Activated naive CD4-positive, alpha-beta T cell (primary cell): ENCODE measurements at places on chromosomes 5 and 9.

DNA sequence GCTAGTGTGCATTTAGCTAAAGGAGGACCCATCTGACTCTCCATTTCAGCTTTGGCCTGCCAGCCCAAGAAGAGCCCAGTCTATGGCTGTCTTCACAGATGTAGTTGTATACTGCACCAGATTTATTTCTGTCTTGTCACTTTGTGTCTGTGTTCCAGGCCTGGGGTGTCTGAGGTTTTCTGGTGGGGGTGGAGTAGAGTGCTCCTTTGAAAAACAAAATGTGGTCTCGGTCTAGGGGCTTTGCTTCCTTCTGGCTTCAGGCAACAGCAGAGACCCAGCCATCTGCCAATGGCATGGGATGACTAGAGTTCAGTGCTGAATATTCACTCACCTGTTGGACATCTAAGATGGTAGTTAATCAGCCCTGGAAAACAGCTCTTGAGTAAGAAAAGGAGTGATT, 10.9 kb downstream of the IGIP start:
- no peak for DNase-seq

DNA sequence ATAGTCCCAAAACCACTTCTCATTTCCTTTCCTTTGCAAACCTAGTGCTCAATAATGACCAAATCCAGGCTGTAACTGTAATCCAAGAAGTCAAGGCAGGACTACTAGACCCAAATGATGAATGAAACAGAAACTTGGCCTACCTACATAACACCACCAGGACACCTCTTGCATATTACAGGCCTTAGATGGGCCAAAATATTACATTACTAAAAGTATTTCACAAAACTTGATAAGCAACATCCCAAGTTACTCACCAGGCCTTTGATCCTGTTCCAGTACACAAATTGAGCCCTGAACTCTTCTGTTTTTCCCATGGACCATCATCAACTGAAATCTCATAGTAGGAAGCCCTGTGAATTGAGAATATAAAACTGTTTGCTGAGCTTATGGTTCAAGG, 34.8 kb downstream of the NADK2 start:
- DNase-seq, result no peak

DNA sequence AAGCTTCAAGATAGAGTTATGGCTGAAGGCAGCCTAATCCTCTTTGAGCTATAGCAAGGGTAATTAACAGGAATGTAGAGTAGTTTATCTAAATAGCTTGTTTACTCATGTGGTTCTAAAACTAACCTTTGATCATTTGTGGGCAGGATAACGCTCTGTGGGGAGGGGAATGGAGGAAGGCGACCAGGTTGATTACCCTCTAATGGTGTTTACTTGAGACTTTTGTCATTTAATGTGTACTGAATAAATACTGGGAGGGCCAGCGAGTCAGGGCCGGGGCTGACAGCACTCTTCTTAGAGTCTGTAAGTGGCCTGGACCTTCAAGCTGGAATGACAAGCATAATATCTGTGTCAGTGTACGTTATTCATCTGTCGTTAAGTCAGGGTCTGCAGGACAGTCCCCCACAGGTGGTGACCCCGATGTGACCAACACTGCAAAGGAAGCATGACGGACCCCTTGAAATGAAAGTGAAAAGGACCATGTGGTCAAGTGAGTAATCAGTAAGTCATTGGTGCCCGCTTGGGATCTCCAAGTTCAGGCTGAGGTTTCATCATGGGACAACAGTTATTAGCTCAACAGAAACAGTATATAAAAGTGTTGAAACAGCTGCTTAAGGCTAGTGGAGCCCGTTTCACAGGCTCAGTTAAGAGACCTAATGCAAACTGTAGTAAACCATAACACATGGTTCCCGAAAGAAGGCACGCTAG, 162.6 kb downstream of the CPLANE1 start:
- DNase-seq, result no peak

DNA sequence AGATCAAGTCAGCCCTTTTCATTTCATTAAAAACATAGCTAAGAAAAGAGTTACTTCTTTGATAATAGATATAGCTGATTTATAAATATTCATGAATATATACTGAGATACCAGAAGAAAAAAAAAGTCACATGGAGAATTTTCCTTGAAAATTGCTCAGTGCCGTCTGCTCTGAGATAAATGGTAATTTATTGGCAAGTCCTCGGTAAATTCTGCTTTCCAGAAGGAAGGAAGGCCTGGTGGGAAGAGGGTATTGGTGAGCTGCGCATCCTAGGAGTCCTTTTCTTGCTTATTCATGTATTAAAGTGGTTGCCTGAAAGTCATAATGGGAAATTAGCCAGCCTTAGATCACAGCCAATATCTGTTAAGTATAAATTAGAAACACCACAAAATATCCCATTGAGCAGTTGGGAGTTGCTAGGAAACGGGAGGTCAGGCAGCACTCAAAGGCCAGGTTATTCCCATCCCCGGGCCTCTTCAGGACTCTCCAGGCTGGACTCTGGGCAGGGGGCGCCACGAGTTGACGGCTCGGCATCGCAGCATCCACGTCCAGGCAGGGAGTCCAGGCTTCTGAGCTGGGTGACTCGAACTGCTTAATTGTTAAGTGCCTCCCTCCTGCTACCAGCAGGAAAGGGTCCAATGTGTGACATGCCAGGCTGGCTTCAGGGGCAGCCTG, 116.7 kb upstream of the RETREG1 start:
- DNase-seq, result no peak

GRCh38 chr9:123063177-123063598, 29.7 kb downstream of the GPR21 start:
- DNase-seq, result no peak

GRCh38 chr9:14782286-14783051, 59.9 kb upstream of the CER1 start:
- DNase-seq, result no peak

GRCh38 chr9:87206064-87206661, 258.9 kb upstream of the GAS1 start:
- DNase-seq, result no peak

DNA sequence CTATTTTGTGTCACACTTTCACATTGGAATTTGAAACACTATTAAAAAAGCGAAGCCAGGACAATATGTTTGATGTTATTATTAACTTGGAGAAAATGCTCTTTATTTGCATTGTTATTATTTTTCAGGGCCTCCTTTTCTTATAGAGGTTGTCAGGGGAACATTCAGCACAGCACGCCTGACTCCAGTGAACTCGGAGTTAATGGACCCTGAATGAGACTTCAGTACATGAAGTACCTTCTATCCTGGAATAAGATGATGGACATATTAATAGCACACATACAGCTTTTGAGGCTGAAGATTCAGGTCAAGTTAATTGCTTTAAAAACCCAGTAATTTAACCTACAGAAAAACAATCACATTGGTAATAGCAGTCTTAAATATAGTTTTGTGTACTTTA, 652.9 kb downstream of the SEMA5A start:
- DNase-seq, result no peak

DNA sequence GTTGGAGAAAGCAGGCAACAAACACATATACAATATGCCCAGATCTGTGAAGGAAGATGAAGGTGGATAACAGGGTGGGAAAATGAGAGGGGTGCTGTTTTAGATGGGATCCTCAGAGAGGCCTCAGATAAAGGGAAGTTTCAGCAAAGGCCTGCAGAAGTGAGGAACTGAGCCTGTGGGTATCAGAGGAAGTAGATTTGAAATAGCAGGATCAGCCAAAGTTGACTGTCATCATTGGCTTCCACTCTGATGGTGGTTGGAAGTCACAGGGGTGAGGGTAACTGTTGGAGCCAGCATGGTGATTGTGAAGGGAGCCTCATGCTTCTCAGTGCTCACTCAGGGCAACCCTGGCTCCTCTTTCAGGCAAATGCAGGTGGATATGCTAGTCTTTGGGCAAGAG, 607.2 kb upstream of the CLINT1 start:
- DNase-seq, result no peak

DNA sequence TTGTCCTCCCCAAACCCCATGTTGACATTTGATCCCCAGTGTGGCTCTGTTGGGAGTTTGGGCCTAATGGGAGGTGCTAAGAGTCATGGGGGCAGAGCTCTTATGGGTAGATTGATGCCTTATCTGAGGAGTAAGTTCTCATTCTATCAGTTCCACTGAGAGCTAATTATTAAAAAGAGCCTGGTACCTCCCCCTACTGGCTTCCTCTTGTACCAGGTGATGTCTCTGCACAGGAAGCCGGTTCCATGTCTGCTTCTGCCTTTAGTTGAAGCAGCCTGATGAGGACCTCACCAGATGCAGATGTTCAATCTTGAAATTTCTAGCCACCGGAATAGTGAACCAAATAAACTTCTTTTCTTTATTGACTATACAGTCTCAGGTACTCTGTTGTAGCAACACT, 10.8 kb downstream of the GABRB2 start:
- no peak for DNase-seq

- no peak for DNase-seq
These were observed 9.2 kb upstream of the ISL1 start for GRCh38 chr5:51373880-51374523.

DNA sequence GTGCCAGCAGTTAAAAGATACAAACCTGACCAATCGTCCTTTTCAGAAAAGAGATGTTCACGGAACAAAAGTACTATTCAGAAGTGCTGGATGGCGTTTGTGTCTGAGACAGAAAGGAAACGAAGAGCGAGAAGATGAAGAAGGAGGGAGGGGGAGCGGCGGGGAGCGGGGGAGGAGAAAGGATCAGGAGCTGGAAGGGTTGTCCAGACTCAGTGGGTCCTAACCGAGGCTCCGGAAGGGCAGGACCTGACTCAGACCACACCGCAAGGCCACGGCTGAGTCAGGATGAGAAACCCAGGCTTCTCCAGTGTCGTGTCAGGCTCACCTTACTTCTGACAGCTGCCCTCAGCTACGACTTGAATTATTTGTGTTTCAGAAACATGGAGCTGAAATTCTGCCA, 46.2 kb downstream of the PAX5 start:
- DNase-seq, result no peak

GRCh38 chr9:130268521-130269211, 3.1 kb downstream of the HMCN2 start:
- no peak for DNase-seq

DNA sequence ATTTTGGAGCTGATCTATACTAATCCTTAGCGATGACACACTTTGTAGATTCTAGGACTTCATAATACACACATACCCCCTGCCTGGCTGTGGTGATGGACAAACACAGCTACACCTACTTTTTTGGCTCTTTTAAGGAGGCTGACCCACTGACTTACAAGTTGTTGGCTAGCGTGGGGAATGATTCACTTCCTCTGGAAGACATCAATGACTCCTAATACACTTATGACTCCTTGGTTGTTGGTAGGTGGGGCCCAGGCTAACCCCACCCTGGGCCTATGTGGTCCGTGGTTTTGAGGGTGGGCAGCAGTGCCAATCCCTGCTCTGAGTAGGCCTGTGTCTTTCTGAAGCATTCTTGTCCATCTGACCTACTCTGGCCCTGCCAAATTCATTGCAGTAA, 144.4 kb downstream of the SLC12A2 start:
- DNase-seq, result no peak

GRCh38 chr9:137389428-137389746, 33.6 kb downstream of the EXD3 start:
- DNase-seq, result no peak

GRCh38 chr9:70410368-70410767, 4.1 kb downstream of the KLF9 start:
- DNase-seq, result no peak

GRCh38 chr5:178457471-178457870, 132.7 kb downstream of the COL23A1 start:
- no peak for DNase-seq

DNA sequence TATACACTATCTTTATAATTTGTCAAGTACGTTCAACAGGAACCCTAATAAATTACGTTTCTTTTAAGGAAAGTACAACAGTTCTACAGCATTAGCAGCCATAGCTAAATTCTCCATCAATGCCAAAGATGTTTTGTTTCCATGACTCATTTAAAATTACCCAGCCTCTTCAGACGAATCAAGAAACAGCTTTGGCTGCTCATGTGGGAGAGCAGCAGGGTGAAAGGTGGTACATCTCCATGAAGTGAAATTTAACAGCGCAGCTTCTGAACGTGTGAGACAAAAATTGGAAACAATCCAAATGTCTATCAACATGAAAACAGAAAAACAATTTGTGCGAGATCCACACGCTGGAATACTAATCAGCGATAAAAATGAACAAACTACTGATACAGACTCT, 327.3 kb upstream of the CDH6 start:
- no peak for DNase-seq

- DNase-seq, result no peak
These were observed 22.3 kb downstream of the FAM78A start for GRCh38 chr9:131253891-131254491.

GRCh38 chr9:20197976-20198685, 409.3 kb upstream of the SLC24A2 start:
- no peak for DNase-seq

DNA sequence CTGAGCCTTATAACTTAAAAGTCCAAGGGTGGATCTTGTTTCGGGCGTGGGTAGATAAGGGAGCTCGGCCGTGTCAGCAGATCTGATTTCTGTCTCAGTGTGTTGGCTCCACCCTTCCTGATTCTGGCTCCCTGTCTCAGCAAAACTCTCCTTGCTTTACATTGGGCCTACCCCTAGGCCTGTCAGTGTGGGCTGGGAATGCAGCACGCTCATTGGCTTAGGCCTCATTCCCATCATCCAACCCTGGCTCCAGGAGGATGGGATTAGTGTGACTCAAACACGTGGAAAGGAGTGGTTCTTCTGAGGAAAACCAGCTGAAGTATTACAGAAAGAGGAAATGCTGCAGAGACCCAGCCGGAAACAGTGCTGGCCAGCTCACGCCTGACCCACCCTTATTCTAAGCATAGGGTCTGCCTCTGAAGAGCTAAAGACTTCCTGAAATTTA, 59.9 kb downstream of the ZFAND5 start:
- no peak for DNase-seq

GRCh38 chr9:36551910-36552309, 20.8 kb upstream of the MELK start:
- no peak for DNase-seq

GRCh38 chr5:40165106-40165788, 514.5 kb upstream of the PTGER4 start:
- DNase-seq, result no peak

GRCh38 chr5:33340195-33340594, 100.6 kb upstream of the TARS1 start:
- no peak for DNase-seq
